ENCODE measurements at places on chromosomes 11 and 22.

DNA sequence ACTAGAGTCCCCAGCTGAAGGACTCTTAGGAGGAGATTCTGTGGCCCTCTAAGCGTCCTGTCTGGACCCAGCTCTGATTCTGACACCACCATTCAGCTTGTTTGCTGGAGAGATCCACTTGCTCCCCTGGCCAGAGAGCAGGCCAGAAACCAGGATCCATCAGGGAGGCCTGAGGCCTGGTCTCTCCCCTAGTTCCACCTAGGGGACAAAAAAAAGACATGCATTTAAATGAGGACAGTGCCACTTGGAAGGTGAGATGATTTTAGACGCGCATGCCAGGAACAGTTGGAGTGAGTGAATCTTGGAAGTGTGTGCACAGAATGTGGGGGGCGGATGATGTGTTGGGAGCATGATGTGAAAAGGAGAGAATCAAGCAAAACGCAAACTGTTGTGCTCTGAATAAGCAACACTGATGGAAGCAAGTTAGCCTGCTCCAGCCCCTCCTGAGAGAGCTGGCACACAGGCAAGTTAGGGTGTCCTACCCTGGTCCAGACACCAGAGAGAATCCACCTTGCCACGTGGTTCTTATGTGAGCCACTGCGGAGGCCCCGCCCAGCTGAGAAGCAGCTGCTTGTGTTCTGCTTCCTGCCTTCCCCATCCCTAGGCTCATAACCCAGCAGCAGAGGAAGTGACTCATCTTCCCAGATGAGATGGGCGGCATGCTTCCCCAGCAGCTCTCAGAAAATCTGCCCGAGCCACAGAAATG is 8.0 kb upstream of the SLCO2B1 start:
- DNase-seq, result peak; percentile 88

- no peak for DNase-seq
Observed at GRCh38 chr22:45845076-45845487, 131.9 kb downstream of the WNT7B start.

GRCh38 chr11:118042796-118043195 is 34.1 kb upstream of the TMPRSS4 start:
- no peak for DNase-seq

GRCh38 chr11:128507936-128508335 is 79.4 kb downstream of the ETS1 start:
- no peak for DNase-seq

DNA sequence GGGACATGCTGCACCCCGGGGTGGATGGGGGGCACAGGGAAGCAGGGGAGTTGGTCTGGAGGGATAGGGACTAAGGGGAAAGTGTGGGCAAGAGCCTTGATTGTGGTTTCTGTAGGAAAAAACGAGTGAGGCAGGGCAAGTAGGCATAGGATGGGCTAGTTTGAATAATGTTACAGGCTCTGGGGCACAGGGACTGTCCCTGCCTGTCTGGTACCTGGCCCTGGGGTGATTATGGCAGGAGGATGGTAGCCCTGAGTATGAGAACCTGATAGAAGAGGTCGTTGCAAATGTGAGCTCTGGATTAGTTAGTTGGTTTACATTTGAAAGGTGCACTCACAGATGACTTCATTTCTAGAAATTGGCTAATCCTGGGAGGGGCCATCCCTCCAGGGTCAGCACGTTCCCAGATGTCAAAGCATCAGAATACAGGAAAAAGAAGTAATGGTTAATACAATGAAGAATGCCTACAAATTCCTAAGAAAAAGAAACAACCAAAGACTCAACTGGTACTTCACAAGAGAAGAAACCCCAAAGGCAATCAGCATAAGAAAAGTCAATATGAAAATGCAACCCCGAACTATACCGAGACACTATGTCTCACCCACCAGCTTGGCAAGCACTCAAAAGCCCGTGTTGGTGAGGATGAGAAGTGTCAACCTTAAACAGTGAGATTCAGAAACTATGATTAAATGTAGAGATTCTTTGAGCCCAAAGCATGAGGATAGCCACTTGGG is 11.3 kb upstream of the SMIM38 start:
- peak; percentile 73 for DNase-seq

- peak; percentile 59 for DNase-seq
Observed at GRCh38 chr11:5476186-5476819, 12.2 kb upstream of the OR52D1 start.

DNA sequence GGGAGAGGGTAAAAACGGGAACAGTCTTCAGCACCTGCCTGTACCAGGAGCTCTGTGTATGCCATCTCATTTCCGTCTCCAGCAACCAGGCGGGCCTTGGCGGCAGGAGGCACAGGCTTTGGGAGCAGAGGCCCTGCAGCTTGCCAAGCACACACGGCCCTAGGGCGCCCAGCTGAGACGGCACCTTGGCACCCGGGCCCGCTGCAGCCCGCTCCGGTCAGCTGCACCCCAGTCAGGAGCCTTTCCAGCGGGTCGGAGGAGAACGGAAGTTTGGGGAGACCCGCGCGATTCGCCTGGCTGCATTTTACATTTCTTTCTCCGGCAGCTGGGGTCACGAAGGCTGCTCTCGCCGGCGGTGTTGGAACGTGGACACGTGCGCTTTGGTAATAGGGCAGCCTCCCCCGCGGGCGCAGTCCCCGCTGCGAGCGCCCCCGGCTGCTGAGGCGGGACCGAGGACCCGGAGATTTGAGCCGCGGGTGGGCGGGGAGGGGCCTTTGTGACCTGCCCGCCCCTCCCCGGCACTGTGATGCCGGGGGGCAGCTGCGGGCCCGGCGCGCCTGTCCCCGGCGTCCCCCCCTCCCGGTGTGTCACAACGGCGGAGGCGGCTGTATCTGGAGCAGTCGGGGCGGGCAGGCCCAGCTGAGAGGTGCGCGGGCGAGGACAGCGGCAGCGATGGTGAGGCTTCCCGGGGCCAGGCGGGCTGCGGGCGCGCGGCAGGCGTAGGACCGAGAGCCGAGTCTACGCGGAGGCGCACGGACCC is at the start of gene TUBA8:
TUBA8 (plus strand) TSS at position 616 of the 760 bp plus-strand sequence; CDS start at position 673, 57 bp downstream.
- DNase-seq, result peak; percentile 68

GRCh38 chr22:26673486-26673885 is 16.1 kb downstream of the MIAT start:
- peak; percentile 70 for DNase-seq
